ENCODE measurements at places on chromosomes 4 and X. TPM values are rescaled to one million over a fixed set of nuclear protein-coding genes. Genes with fewer than 3 reads are reported as not detected.

CXorf65 gene
- not detected for total RNA-seq

ABCG2 gene
- total RNA-seq, result 2.6 TPM

NDST3 gene
- 0.16 TPM for total RNA-seq

PRRG1 gene
- 42.5 TPM for total RNA-seq

GDPD2 gene
- total RNA-seq, result not detected

MCF2 gene
- total RNA-seq, result under 0.01 TPM

GDI1 gene
- 36.4 TPM for total RNA-seq

SGCB gene
- total RNA-seq, result 14.6 TPM

TEX13B gene
- not detected for total RNA-seq

SMIM14 gene
- total RNA-seq, result 9.9 TPM

PGAM4 gene
- not detected for total RNA-seq

FGF2 gene
- total RNA-seq, result 21.4 TPM

DMP1 gene
- total RNA-seq, result not detected

CT45A2 gene
- not detected for total RNA-seq

CNGA1 gene
- total RNA-seq, result not detected

TEX11 gene
- not detected for total RNA-seq

MAGEB10 gene
- total RNA-seq, result not detected

NPFFR2 gene
- total RNA-seq, result 0.06 TPM

TTC29 gene
- 0.06 TPM for total RNA-seq

DCUN1D4 gene
- 18.6 TPM for total RNA-seq

NAA11 gene
- not detected for total RNA-seq

ARMCX1 gene
- 27.8 TPM for total RNA-seq

ATP2B3 gene
- not detected for total RNA-seq

TMEM154 gene
- 2.9 TPM for total RNA-seq

PABPC5 gene
- total RNA-seq, result 0.49 TPM

PABPC1L2A gene
- total RNA-seq, result not detected

NAT8L gene
- total RNA-seq, result under 0.01 TPM

KLHL8 gene
- total RNA-seq, result 17.4 TPM

SAGE1 gene
- not detected for total RNA-seq

TMPRSS11F gene
- total RNA-seq, result not detected

ARHGAP24 gene
- 41.6 TPM for total RNA-seq

RBPJ gene
- 26.2 TPM for total RNA-seq
